ENCODE measurements at places on chromosomes 6 and 20.

GRCh38 chr6:3789018-3789895, 37.7 kb upstream of the PXDC1 start:
- no peak for DNase-seq

DNA sequence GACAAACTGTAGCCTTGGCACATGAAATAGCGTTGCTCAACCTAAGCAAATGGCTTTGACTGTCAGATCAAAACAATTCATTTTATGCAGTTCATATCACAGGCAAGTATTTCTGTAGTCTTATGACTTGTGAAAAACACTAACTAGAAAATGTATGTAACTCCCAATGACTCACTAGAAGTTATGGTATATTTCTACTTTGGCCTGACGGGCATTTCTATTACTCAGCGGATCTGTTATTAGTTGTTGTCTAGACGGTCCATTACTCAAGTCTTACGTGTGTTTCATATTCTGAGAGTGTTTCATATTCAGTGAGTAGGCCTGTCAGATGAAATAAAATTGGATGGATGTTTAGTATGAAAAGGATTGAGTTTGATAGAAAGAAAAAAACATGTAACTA, 880.9 kb downstream of the PRIM2 start:
- no peak for DNase-seq

DNA sequence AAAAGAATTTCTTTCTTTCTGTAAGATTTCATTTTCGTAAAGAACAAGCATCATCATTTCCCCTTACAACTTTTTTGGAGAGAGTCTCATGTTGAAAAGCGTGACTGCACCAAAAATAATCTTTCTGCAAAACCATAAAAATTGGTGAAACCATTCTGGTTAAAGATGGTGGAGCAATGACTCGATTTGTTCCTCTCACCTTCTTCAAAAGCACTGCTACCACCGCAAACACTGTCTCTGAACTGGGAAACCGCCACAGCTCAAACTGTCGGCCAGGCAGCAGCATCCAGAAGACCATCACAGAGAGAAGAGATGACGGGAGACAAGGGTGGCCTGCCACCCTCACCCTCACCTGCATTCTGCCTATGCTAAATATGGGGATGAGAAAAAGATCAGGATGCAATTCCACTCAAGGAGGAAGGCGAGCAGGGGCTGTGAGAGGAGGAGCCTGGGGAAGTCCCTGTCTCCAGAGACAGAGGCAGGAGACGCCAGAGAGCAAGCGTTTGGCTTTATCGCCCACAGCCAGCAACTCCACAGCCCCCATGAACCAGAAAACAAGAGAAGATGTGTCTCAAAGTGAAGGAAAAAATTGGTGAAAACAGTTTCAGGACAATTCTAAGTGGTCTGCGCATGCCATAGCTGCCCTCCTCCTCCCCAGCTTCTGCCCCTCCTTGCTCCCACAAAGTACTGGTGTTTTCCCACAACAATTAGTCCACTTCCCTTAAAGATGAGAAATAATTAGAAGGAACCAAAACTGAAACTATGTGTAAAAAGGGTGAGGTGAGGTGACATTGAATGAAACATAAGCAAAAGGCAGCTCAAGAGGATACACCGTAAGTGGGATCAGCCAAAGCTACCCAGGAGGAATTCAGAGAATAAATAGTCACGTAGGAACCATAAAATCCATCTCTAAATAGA, 255.5 kb downstream of the KIF16B start:
- peak; percentile 50 for DNase-seq

DNA sequence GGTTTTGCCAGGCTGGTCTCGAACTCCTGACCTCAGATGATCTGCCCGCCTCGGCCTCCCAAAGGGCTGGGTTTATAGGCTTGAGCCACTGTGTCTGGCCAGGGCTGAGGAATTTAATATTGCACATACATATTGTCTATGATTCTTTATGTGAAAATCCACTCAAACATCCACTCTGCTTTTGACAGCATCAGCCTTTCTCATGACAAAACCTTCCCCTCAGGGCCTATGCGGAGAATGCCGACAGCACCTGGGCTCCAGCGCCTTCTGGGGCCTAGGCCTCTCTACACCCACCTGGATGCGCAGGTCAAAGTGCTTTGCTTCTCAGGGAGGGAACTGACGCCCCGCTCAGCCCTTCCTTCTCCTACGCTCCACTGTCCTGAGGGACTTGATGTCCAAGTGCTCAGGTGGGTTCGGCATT, 5.4 kb downstream of the RAMACL start:
- no peak for DNase-seq

GRCh38 chr6:125357515-125358256, 55.9 kb upstream of the HDDC2 start:
- DNase-seq = no peak
